ENCODE measurements at places on chromosomes 1 and 21. TPM values are rescaled to one million over a fixed set of nuclear protein-coding genes. Genes with fewer than 3 reads are reported as not detected.
A peak's percentile ranks its signal among the peaks of the same experiment; 100 is the strongest.

DNA sequence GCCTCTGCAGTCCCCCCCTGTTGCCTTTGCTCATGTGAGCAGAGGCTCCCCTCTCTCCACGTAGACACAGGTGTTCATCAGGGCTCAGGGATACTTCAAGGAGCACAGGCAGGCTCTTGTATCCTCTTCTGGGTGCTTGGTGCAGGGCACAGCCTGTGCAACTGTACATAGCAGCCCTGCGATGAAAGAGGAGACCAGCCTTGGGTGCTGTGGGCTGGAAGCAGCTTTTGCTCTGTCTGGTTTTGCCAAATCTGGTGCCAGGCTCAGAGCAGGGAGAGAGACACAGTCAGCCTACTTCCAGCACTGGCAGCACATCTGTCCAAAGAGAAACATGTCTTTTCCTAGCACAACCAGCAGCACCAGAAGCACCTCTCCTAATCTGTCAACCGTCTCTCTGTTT is 132.1 kb downstream of the ETS2 start:
- no peaks in the 10 kb centered on the region for H3K4me1 ChIP-seq
- DNase-seq = no peak
- H3K27ac ChIP-seq = no peak overlapping the region
- H3K36me3 ChIP-seq = no peaks in the 10 kb centered on the region

DNA sequence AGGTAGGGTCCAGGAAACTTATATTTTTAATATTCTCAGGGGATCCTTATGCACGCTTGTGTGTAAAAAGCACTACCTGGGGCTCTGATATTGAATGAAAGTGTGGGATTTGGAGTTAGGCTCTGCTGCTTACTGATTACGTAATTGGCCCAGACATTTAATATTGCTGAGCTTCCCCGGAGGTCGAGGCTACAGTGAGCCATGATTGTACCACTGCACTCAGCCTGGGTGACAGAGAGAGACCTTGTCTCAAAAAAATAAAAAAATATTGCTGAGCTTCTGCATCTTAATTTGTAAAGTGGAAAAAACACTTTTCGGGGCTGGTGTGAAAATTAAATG is 62.2 kb upstream of the KIF26B start:
- no peak overlapping the region for H3K27ac ChIP-seq
- H3K4me1 ChIP-seq = no peaks in the 10 kb centered on the region
- no peaks in the 10 kb centered on the region for H3K27me3 ChIP-seq
- no peak for DNase-seq
- H3K36me3 ChIP-seq = no peaks in the 10 kb centered on the region

DNA sequence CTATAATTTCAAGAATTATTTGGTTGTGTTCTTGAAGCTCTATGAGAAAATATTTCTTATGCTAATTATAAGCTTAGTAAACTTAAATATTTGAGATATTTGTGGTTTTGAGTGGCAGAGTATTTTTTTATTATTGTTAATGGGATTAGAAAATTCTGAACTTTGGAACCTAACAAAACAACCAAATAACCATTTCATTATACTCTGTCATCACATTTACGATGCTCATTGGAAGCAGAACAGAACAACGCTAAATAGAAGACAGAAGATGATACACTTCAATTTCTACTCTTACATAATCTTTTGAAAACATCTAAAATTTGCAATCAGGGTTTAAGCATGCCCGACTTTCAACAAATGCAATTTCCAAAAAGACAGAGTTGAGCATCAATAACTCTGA is 270.2 kb downstream of the PTPRC start:
- no peak overlapping the region for H3K4me3 ChIP-seq
- no peak overlapping the region for H3K27ac ChIP-seq
- H3K36me3 ChIP-seq = no peaks in the 10 kb centered on the region
- H3K4me1 ChIP-seq = no peaks in the 10 kb centered on the region
- no peaks in the 10 kb centered on the region for H3K27me3 ChIP-seq

DNA sequence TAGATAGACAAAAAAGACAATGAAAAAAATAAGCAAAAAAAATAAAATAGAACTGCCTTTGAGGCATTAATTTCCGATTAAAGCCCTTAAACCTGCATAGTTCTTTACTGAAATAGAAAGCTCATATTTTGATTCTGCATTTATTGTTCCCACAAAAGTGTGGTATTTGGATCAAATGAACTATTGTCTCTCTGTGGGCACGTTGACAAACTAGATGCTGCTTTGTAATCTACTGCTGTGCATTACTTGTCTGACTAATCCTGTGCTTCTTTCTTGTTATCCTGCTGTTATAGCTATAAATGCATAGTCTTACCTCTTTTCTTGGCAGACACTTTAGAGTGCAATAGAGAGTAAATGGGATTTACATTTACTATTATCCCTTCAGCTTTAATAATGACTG is 31.4 kb upstream of the SLC35D1 start:
- no peaks in the 10 kb centered on the region for H3K27me3 ChIP-seq
- no peak overlapping the region for H3K27ac ChIP-seq
- H3K36me3 ChIP-seq = no peaks in the 10 kb centered on the region
- H3K4me3 ChIP-seq = no peak overlapping the region
- H3K4me1 ChIP-seq = no peaks in the 10 kb centered on the region

DNA sequence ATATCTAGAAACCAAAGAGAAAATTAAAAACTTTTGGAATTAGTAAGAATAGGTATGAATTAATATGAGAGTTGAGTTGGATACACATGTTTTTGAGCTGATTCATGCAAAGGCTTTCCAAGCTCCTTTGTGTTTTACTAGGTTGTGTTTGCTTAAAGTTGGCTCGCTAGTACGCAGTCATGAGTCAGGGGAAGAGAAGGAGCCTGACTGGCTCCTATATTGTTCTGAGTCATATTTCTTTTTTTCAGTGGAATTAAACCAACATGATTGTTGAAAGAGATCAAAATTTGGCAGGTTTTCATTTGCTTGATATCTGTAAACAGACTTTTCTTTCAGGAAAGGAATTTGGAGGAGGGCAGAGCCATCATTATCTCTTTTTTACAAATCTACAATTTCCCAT is 66.7 kb downstream of the MAGI3 start:
- H3K4me1 ChIP-seq = no peaks in the 10 kb centered on the region
- H3K27ac ChIP-seq = no peak overlapping the region

DNA sequence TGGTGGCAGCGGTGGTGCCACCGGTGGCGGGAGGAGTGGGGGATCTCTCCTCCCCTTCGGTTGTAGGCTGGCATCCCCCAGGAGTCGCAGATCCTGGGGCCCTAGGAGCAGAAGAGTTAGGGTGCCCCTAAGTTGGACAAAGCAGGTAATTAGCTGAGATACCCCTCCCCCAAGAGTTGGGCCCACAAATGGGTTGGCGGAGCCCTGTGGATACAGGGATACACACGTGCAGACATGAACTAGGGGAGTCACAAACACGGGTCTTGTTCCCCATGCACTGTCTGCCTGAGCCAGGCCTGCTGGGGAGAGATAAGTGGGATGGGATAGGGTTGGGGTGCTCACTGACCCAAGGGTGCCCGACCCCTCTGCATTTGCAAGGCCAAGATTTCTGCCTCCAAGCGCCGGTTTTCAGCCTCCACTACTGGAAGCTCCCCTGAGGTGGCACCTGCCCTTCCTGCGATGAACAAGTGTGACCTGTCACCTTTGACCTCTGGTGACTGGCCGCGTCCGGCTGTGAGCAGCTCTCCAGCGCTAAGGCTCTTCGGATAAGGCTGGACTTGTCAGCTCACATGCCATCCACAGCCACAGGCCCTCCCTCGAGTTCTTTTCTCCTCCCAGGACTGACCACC is 1.8 kb downstream of the CCDC17 start:
- H3K27ac ChIP-seq = no peak overlapping the region
- H3K4me3 ChIP-seq = no peak overlapping the region
- H3K4me1 ChIP-seq = peaks cover 7% of the 10 kb centered on the region
- DNase-seq = no peak
- H3K27me3 ChIP-seq = no peaks in the 10 kb centered on the region

GRCh38 chr1:202007805-202008489 is 2.4 kb upstream of the ELF3 start:
- peaks cover 43% of the 10 kb centered on the region for H3K36me3 ChIP-seq
- no peaks in the 10 kb centered on the region for H3K27me3 ChIP-seq
- no peak overlapping the region for H3K27ac ChIP-seq
- no peaks in the 10 kb centered on the region for H3K4me1 ChIP-seq
- no peak for DNase-seq
- no peak overlapping the region for H3K4me3 ChIP-seq

- DNase-seq = peak; percentile 41
- H3K4me3 ChIP-seq = peak overlapping the region; percentile 46
- H3K27ac ChIP-seq = peak overlapping the region; percentile 77
- H3K4me1 ChIP-seq = peaks cover 25% of the 10 kb centered on the region
- H3K36me3 ChIP-seq = no peaks in the 10 kb centered on the region
Measured at GRCh38 chr1:151003180-151003579, 3.5 kb downstream of the MINDY1 start.

- H3K36me3 ChIP-seq = no peaks in the 10 kb centered on the region
- no peaks in the 10 kb centered on the region for H3K27me3 ChIP-seq
- H3K4me1 ChIP-seq = no peaks in the 10 kb centered on the region
- no peak overlapping the region for H3K4me3 ChIP-seq
Measured at GRCh38 chr1:109163551-109163950, 49.6 kb downstream of the ELAPOR1 start.

GRCh38 chr1:184322253-184322652 is 64.6 kb upstream of the C1orf21 start:
- H3K36me3 ChIP-seq = no peaks in the 10 kb centered on the region
- no peak overlapping the region for H3K27ac ChIP-seq
- no peak overlapping the region for H3K4me3 ChIP-seq
- H3K27me3 ChIP-seq = no peaks in the 10 kb centered on the region
- H3K4me1 ChIP-seq = no peaks in the 10 kb centered on the region

- no peak overlapping the region for H3K27ac ChIP-seq
- H3K27me3 ChIP-seq = no peaks in the 10 kb centered on the region
- H3K36me3 ChIP-seq = no peaks in the 10 kb centered on the region
- H3K4me1 ChIP-seq = no peaks in the 10 kb centered on the region
- DNase-seq = no peak
- no peak overlapping the region for H3K4me3 ChIP-seq
Measured at GRCh38 chr1:175708787-175709186, 34.6 kb downstream of the TNR start.

Gene FAM72D
- total RNA-seq = not detected

Gene TSACC
- 1.1 TPM for total RNA-seq

Gene SLAMF8
- 1.7 TPM for total RNA-seq

Gene ATP6V1G3
- not detected for total RNA-seq

All from naive thymus-derived CD4-positive, alpha-beta T cell (primary cell).